ENCODE measurements at places on chromosomes 3 and 15.
A peak's percentile ranks its signal among the peaks of the same experiment; 100 is the strongest.

GRCh38 chr3:171615686-171616085 is 155.5 kb upstream of the TNIK start:
- DNase-seq: no peak

- no peak for DNase-seq
Measured at GRCh38 chr15:53446376-53446775, 313.1 kb downstream of the WDR72 start.

DNA sequence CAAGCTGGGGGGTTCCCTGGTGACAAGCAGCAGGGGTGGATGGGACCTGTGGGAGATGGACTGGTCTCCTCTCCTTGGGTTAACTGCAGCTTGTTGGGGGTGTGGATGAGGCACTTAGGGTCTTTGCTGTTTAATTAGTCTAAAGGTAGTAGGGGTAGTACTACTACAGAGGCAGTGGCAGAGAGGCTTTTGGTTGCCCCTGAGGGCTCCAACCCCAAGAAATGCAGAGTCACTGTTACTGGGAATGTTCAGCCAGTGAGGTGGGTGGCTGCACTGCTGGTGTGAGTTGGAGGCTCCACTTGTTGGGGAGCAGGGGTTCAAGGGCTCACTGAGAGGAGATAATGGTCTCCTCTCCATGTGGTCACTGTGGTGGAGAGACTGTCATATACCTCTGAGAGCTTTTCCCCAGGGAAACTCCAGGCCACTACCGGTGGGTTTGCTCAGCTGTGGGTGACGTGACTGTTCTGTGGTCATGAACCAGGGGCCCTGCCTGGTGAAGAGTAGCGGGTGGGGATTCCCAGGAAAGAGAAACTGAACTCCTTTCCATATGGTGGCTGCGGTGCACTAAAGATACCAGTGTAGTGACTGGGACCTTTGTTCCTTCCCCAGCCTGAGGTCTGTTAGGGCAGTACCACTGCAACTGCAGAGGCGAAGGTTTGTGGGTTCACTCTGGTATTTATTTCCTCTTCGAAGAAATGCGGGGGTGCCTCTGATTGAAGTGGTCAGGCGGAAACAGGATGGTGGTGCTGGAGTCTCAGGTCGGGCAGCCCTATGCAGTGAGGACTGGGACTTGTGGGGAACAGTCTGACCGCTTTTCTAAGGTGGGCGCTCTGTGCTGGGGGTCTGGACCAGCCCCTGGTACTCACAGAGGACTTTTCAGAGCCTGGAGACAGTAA is 68.9 kb upstream of the TNFSF10 start:
- DNase-seq: peak; percentile 35

- no peak for DNase-seq
Measured at GRCh38 chr3:179528772-179529171, 34.0 kb upstream of the ACTL6A start.

- peak; percentile 10 for DNase-seq
Measured at GRCh38 chr15:42921342-42921731, 759 bp upstream of the TTBK2 start.

- no peak for DNase-seq
Measured at GRCh38 chr15:29094711-29095110, 174.9 kb downstream of the NSMCE3 start.

GRCh38 chr3:188776447-188776846 is 395.3 kb upstream of the TPRG1 start:
- no peak for DNase-seq

GRCh38 chr3:119781330-119782198 is at the start of gene NR1I2:
Gene NR1I2 (plus strand): TSS chr3:119782101.
- DNase-seq: no peak

All from activated T-helper 1 cell treated with Interleukin-2 at 50 U/mL for 16 hours (primary cell).